Endothelial cell (in vitro differentiated cells): ENCODE measurements at places on chromosomes 11 and 22.

DNA sequence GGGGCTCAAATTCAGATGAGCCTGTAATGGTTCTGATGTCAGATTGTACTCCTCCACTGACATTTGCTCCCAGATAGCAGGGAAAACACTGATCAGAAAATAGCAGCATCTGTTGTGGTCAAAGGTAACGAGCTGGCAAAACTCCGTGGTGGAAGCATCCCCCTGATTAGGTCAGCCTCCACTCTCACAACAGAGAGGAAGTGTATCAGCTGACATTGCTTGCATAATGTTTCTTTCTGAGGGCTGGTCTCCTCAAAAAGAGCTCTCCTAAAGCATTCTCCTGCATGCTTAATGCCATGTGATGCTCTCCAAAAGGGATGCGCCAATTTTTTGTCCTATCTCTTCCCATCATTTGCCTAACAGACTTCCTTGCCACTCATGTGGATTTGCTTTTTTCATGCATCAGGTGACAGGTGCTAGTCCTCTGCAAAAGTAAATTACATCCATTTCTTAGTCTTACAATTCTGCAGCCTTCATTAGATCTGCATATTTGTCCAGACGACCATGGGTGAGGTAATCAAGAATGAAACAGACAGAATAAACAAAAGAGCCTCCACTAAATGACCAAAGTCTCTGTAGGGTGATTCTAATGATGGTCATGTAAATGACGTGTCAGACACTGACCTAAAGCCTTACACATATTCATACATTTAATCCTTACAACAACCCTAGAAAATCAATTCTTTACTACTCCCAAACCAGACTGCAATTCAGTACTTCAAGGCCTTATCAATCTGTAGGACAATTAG lies 6.4 kb upstream of the TENM4 start:
- no peak for DNase-seq

DNA sequence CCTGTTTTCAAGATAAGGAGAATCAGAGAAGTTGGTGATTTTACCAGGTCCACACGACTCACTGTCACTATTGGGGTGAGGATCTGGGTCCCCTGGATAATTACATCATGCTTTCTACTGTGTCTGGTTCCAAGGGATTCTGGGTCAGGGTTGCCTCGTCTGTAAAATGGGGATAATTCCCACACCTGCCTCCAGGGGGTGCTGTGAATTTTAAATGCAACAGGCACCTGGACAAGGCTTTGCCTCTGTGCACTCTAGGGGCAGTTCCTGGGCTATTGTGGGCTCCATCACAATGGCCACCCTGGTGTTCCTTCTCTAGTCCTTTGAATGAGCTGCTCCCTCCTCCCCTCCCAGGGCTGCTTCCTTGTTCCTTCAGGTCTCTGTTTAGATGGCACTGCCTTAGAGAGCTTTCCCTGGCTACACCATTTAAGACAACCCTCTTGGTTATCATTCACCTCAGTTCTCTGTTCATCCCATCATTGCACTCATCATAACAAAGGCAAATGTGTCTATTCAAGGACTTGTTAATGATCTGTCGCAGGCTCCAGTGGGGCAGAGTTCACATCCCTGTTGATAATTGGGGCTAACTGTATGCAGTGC lies 178.6 kb downstream of the MIAT start:
- DNase-seq, result peak; percentile 66

- peak; percentile 73 for DNase-seq
These were observed 72.9 kb upstream of the SEPTIN5 start for GRCh38 chr22:19641254-19641982.

GRCh38 chr22:36374603-36375024 lies 13.2 kb downstream of the MYH9 start:
- DNase-seq, result no peak

DNA sequence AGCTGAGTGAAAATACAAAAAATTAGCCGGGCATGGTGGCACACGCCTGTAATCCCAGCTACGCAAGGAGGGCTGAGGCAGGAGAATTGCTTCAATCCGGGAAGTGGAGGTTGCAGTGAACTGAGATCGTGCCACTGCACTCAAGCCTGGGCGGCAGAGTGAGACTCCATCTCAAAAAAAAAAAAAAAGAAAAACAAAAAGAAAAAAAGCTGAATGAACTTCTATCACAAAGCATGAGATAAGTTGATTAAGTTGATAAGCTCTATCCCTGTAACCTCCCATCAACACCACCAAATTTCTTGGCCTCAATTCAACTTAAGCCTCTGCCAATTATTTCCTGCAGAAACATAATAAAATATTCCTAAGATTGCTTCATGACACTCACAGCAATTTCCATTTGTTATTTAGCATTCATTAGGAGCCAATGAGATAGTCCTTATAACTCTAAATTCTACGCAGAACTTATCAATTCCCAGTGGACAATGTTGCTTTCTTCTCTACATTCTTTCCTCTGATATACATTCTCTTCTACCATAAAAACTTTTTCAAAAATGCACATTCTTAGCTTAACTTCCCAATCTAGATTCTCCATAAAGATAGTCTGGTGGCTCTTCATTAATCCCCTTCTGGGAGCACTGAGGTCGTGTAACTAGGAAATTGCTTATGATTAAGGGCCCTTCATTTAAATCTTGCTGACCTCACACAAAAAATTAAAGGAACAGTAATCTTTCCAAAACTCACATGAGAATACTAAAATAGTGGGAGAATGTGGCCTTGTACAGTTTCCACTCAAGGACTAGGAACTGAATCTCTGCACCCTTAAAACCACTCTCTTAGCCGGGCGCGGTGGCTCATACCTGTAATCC lies 2.9 kb downstream of the AMBRA1 start:
- DNase-seq, result no peak

GRCh38 chr11:116427903-116428637 lies 344.7 kb downstream of the BUD13 start:
- DNase-seq, result no peak

GRCh38 chr22:25406510-25407210 lies 157.8 kb upstream of the GRK3 start:
- DNase-seq, result no peak

GRCh38 chr11:64604458-64605243 lies 13.6 kb downstream of the SLC22A12 start:
- DNase-seq, result no peak

- DNase-seq, result no peak
These were observed 34.0 kb downstream of the IFT27 start for GRCh38 chr22:36741968-36742367.

GRCh38 chr11:102806296-102806695 lies 8.3 kb upstream of the MMP1 start:
- no peak for DNase-seq

DNA sequence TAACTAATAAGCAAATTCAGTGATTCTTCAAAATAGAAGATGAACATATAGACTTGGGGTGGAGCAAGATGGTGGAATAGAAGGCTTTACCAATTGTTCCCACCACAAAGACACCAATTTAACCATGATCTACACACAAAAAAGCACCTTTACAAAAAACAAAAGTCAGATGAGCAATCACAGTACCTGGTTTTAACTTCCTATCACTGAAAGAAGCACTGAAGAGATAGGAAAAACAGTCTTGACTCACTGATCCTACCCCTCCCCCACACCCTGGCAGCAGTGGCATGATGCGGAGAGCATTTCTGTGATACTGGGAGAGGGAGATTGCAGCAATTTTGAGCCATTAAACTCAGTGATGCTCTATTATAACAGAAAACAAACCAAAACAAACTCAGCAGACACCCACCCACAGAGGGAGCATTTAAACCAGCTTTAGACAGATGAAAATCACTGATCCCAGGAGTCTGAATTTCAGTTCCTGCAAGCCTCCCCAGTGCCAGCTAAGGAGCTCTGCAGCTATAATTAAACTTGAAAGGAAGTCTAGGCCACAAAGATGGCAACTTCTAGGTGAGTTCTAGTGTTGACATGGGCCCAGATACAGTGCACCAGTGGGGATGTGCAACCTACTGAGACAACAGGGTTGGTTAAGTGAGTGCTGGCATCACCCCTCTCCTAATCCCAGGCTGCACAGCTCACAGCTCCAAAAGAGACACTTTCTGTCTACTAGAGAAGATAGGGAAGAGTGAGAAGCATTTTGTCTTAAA lies 161.8 kb upstream of the GRIA4 start:
- DNase-seq, result no peak

DNA sequence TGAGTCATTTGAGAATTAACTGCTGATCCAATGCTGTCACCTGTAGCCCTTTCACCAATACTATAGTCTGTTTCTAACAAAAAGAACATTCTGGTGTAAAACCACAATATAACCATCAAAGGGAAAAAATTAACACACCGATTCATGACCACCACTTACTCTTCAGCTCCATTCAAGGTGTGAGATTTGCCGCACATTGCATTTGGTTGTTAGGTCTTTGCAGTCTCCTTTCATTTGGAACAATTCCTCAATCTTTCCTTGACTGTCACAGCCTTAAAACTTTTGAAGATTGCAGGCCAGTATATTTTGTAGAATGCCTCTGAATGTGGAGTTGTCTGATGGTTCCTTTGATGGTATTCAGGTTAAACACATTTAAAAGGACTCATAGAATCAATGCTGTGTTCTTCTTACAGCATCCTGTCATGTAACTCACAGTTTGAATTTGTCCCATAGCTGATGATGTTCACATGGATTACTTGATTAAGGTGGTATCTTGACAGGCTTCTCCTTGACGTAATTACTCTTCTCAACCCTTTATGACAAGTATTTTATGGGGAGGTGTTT lies 63.6 kb downstream of the TNRC6B start:
- no peak for DNase-seq

DNA sequence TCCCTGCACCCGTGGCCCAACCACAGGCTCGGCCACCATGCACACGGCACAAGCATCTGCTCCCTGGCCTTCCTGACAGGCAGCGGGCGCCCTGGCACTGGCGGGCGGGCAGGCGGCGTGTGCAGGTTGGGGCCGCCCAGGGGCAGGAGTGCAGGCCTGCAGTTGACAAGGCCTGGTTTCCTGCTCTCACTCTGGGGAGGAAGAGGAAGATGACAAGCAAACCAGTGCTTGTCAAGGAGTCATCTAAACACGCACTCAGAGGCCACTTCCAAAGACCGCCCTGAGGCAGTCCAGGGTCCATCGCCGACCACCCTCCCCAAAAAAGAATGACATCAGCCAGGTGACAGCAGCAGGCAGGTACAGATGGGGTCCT lies 65.3 kb upstream of the LINC01488 start:
- no peak for DNase-seq

DNA sequence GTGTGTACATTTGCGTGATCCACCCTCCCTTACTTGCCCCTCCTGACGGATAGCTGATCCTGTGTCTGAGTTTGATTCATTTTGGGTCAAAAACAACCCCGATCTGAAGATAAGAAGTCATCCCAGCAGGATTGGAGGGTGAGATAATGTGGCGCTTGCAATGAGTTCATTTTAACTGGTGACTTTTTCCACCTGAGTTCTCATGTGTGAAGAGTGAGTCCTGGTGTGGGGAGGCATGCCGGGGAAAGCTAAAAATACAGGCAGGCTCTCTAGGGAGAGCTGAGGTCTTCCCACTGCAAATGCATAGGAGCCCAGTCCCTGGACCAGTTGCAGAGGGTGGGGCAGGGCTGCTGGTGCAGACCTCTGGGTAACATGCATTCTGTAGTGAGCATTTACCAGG lies 35.7 kb upstream of the ELF5 start:
- no peak for DNase-seq

DNA sequence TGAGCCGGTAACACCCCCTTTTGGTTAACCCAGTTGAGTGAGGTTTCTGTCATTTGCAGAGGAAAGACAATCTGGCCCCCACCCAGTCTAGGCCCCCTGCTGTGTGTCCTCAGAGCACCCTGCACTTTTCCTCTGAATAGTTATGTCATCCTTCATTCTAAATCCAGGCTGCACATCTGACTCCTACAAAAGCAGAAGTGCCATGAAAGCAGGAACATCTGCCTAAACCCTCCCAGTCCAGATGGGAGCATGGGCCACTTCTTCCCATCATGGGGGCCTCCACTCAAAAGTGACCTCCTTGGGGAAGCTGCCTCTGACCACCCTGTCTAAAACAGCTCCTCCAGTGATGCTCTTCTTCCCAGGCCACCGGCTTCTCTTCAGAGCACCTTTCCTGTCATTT lies 53.7 kb upstream of the HMGXB4 start:
- DNase-seq, result no peak

DNA sequence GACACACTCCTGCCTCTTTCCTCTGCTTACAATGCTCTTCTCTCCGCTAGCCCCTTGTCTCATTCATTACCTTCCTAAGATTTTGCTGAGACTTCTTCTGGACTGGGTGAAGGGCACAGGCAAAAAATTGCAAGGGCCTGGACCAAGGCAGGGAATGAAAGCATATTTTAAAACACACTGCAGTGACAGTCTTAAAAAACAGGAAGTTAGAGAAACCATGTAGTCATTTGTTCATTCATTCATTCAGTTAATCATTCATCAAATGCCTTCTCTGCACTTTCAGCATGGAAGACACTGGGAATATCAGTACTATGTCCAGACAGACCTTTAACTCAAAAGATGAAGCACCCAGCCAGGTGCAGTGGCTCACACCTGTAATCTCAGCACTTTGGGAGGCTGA lies 44.9 kb upstream of the SWAP70 start:
- no peak for DNase-seq

- DNase-seq, result peak; percentile 52
These were observed 1.1 kb upstream of the TTLL8 start for GRCh38 chr22:50058906-50059880.

GRCh38 chr11:70122490-70123198 lies 44.5 kb downstream of the ANO1 start:
- DNase-seq, result no peak
